CD4-positive, alpha-beta T cell treated with Interleukin-4 for 4 hours (primary cell): ENCODE measurements at places on chromosomes 4 and X.

- DNase-seq = no peak
These were observed 16.6 kb upstream of the ZNF185 start for GRCh38 chrX:152881289-152881688.

- no peak for DNase-seq
These were observed 752.9 kb downstream of the RAPGEF2 start for GRCh38 chr4:159855731-159856130.

DNA sequence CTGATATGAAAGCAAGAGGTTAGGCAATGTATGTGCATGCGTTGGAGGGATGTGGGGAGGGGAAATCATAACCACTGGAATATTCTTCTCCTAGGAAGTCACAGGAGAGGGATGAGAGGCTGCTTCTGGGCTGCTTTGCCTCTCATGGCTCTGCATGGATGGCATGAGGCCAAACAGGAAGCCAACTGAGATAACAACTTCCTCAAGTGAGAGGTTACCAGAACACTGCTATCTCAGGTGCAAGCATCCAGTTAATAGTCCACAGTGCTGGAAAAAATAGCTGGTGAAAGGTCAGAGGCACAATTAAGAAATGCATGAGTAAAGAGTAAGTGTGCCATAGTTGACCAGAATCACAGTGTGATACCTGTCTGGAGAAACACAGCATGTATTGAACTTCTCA lies 113.3 kb downstream of the ELOVL6 start:
- peak; percentile 11 for DNase-seq

- DNase-seq = no peak
These were observed 159.1 kb downstream of the SHROOM3 start for GRCh38 chr4:76594173-76594572.

DNA sequence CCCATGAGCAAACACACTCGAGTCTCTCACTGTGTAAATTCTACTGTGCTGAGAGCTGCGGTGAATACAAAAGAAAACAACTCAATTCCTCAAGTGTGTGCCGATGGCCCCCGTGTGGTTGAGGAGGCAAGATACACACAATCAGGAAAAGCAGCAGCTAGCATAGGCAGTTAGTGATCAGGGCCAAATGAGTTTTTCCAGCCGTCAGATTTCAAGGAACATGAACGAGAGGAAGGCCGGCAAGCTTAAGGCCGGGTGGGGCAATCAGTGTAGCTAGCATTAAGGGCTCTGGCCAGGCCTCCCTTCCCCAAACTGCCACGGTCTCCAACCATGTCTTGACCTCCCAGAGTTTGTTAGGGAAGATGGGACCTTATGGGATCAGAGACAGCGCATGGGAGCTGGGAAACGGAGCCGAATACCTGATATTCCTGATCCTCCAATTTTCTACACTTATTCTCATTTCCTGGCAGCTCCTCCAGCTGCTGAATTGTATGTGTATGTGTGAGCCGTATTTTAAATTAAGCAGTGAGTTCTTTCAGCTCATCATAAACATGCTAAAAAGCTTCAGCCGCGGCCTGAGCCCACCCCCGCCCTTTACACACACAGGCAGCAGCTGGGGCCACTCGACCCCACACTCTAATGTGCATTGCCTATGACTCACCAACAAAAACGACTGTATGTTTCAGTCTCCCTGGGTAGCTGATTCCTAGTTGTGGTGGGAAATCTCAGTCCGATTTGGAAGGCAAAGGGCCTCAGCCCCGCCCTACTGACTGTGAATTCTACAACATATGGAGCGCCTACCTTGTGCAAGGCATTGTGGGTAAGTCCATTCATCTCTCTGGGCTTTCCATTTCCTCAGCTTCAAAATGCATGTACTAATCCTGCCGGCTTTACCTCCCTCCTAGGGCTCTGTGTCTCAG lies 59.9 kb downstream of the RTL9 start:
- DNase-seq = no peak
